Left kidney (tissue), 8 donors: ENCODE measurements at places on chromosomes 7 and 10. TPM values are rescaled to one million over a fixed set of nuclear protein-coding genes. Genes with fewer than 3 reads are reported as not detected.

The TRIM74 gene
- 2.0 TPM for polyA plus RNA-seq

The MIOS gene
- 56.6 TPM for polyA plus RNA-seq

The TBX20 gene
- not detected for polyA plus RNA-seq

The TRPV6 gene
- 12.3 TPM for polyA plus RNA-seq

The NANOS1 gene
- 4.3 TPM for polyA plus RNA-seq

The DYDC2 gene
- 3.5 TPM for polyA plus RNA-seq

The TTYH3 gene
- 84.3 TPM for polyA plus RNA-seq

The OPN4 gene
- not detected for polyA plus RNA-seq

The FOXP2 gene
- polyA plus RNA-seq, result 7.4 TPM
